ENCODE measurements at places on chromosomes 1 and 21.
A peak's percentile ranks its signal among the peaks of the same experiment; 100 is the strongest.

- DNase-seq: no peak
These were observed 25.6 kb downstream of the POFUT2 start for GRCh38 chr21:45262041-45262581.

DNA sequence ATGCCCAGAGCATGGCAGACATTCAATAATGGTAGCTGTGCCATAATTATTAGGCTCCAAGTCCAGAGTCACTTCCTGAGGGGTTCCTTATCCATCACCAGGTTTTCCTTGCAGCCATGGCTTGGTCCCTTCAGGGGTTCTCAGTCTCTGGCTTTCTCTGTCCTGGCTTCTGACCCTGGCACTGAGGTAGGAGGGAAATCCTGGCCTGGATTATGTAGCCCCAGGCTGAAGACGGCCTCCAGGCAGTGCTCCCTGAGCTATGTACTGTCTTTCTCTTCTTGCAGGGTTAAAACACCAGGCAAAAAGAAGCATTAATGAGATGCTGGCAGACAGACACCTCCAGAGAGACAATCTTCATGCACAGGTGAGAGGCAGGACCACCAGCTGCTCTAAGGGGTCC lies 9.5 kb upstream of the PADI3 start:
- DNase-seq: peak; percentile 91

GRCh38 chr21:33123374-33124123 lies 53.6 kb downstream of the OLIG1 start:
- no peak for DNase-seq

- DNase-seq: no peak
These were observed 137.4 kb downstream of the DYRK1A start for GRCh38 chr21:37503848-37504467.

- DNase-seq: no peak
These were observed 265.1 kb upstream of the CAMK1G start for GRCh38 chr1:209318181-209319056.

GRCh38 chr1:1922956-1923833 lies 4.1 kb upstream of the TMEM52 start:
- no peak for DNase-seq

GRCh38 chr1:155964193-155964592 lies 14.2 kb downstream of the ARHGEF2 start:
- DNase-seq: no peak

- DNase-seq: peak; percentile 82
These were observed 9.4 kb downstream of the EPHA2 start for GRCh38 chr1:16146279-16147155.

DNA sequence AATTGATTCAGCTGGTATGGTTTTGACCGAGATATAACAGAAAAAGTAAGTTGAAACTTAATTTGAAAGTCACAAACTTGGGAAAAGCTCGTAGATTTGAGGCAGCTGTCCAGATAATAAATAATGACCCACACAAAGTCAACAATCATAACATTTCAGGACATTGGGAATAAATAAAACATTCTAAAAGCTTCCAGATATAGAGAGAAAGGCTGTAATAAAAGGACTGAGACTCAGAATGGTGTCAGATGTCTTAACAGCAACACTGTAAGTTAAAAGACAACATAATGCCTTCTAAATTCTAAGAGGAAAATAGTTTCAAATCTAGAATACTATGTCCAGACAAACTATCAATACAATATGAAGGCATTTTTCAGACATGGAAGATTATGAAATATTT lies 163.3 kb downstream of the CDC42BPA start:
- DNase-seq: no peak

DNA sequence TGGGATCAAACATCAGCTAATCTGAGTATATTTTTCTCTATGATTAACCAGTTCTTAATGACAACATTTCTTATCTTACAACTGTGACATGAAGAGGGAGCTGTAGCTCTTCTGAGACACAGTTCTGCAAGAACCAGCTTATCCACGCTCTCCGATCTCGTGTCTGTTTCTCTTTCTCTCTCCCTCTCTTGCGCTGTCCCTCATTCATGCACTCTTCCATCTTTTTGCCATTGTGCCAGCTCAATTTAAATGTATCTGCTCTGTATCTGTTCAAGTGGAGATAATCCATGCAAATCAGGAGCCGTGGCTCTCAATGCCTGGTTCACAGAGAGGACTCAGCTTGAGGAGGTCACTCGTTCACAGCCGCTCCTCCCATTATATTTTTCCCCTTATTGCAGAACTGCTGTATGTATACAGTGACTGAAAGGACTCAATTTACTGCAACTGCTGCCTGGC lies 494.7 kb upstream of the ADGRL2 start:
- peak; percentile 14 for DNase-seq

- no peak for DNase-seq
These were observed 165.6 kb downstream of the USP25 start for GRCh38 chr21:15895142-15896106.

DNA sequence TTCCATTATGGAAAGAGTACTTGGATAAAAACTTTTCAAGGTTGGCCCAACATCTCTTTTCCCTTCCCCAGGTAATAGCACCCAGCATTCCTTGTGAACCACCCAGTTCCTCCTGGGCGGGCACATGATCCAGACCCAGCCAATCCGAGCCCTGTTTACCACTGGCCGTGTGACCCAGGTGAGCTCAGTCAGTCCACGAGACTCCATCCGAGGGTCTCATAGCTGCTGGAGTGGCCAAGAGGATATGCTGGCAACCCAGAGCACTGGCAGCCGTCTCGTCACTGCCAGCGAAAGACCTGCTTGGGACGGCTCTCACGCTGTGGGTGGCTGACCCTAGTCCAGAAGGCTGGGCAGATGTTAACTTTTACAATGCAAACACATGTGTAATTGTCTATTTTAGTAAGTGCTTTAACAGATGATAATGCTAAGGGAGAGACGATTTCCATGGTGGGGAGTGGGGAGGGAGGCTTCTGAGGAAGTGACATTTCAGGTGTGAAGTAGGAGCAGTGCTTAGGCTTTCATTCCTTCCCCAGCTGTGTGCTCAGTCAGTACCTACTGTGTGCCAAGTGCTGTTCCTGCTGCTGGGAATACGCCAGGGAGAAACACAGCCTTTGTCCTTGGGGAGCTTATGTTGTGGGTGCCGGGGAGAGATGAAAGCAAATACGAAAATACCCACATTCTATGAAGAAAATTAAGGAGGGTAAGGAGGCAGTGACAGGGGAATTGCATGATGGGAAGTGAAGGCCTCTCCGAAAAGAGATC lies 24.5 kb downstream of the PARK7 start:
- DNase-seq: no peak

GRCh38 chr1:234253732-234254131 lies 119.5 kb upstream of the COA6 start:
- no peak for DNase-seq

- no peak for DNase-seq
These were observed 31.1 kb upstream of the PEX10 start for GRCh38 chr1:2443277-2444137.

GRCh38 chr21:44644878-44645277 lies 1.3 kb upstream of the KRTAP10-11 start:
- no peak for DNase-seq

DNA sequence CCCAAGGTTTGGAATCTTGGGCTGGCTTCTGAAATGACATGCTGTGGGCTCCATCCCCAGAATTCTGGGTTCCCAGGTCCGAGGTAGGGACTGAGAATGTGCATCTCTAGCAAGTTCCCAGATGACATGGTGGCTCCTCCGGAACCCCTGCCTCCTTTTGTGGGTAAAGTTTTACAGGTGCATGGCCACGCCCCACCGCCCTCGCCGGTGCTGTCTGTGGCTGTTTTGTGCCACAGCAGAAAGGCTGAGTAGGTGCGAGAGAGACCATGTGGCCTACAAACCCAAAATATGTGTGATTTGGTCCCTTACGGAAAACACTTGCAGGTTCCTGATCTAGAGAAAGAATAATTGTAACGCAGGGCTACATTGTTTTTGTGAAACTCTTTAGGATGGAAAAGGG lies 30.9 kb downstream of the SKI start:
- no peak for DNase-seq

GRCh38 chr1:58898739-58899586 lies 115.1 kb upstream of the JUN start:
- DNase-seq: no peak

GRCh38 chr1:5492846-5493245 lies 499.4 kb downstream of the NPHP4 start:
- no peak for DNase-seq

DNA sequence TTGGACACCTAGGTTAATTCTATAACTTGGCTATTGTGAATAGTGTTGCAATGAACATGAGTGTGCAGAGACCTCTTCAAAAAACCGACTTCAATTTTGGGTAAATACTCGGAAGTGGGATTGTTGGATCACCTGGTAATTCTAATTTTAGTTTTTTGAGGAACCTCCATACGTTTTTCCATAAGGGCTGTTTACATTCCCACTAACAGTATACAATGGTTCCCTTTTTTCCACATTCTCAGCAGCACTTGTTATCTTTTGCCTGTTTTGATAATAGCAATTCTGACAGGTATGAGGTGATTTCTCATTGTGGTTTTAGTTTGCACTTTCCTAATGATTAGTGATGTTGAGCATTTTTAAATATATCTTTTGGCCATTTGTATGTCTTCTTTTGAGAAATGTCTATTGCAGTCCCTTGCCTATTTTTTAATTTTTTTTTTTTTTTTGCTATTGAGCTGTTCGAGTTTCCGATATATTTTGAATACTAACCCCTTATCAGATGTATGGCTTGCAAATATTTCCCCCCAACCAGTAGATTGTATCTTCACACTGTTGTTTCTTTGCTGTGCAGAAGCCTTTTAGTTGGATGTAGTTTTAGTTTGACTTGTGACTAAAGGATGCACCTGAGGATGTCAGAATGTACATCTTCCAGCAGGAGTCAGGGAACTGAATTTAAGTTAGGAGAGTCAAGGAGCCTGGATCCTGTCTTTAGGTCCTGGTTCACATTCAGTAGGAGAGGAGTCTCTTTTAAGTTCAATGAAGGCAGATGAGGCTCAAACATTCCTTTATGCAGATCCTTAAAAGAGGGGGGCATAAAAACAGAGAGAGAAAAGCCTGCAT lies 120.0 kb downstream of the S1PR1 start:
- DNase-seq: no peak

- no peak for DNase-seq
These were observed 19.7 kb downstream of the MRPL37 start for GRCh38 chr1:54219688-54220003.

- DNase-seq: no peak
These were observed 20.1 kb upstream of the DONSON start for GRCh38 chr21:33608559-33608958.

DNA sequence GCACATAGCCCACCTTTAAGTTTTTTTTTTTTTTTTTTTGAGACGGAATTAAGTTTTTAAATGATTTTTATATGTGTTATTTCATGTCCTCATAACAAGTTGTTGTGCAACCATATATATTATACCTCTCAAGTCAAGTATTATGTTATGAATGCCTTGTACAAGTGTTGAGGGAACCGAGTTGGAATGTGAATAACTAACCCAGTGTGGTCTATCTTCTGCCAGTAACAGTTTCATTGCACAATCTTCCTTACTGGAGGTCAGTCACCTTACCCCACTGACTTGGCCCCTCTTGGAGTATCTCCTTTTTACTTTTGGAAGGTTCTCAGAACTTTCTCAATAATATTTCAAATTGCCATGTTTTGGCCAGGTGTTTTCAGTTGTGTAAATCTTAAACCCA lies 201.9 kb downstream of the CACNA1E start:
- no peak for DNase-seq

GRCh38 chr21:36027347-36027746 lies 33.0 kb downstream of the SETD4 start:
- DNase-seq: no peak

GRCh38 chr1:37741662-37742061 lies 23.3 kb downstream of the EPHA10 start:
- DNase-seq: no peak
